BJ (cell line): ENCODE measurements at places on chromosomes 4 and X.

GRCh38 chrX:71053217-71053621 lies 14.9 kb downstream of the SNX12 start:
- no peak for DNase-seq

- no peak for DNase-seq
Observed at GRCh38 chr4:81355136-81355535, 116.6 kb downstream of the RASGEF1B start.

DNA sequence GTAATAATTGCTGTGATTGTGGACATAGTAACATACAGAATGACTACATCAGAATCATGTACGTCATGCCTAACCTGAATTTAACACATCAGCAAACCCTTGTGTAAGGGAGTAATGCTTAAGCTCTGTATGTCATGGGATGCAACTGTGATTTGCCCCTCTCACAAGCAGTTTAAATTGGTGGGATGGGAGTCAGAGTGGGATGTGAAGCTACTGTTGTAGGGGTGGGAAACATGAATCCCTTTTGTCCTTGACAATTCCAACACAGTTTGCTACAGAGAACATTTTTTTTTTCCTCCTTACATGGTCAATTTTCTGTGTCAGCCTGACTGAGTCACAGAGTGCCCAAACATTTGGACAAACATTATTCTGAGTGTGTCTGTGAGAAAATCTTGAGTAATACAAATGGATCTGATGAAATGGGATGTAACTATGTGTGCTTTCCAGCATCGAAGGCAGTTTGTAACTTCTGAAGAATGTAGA lies 392.8 kb downstream of the GPM6A start:
- DNase-seq, result peak; percentile 92

- no peak for DNase-seq
Observed at GRCh38 chrX:134685668-134686067, 27.4 kb upstream of the PLAC1 start.

GRCh38 chr4:15291122-15291521 lies 136.7 kb upstream of the C1QTNF7 start:
- DNase-seq, result no peak

DNA sequence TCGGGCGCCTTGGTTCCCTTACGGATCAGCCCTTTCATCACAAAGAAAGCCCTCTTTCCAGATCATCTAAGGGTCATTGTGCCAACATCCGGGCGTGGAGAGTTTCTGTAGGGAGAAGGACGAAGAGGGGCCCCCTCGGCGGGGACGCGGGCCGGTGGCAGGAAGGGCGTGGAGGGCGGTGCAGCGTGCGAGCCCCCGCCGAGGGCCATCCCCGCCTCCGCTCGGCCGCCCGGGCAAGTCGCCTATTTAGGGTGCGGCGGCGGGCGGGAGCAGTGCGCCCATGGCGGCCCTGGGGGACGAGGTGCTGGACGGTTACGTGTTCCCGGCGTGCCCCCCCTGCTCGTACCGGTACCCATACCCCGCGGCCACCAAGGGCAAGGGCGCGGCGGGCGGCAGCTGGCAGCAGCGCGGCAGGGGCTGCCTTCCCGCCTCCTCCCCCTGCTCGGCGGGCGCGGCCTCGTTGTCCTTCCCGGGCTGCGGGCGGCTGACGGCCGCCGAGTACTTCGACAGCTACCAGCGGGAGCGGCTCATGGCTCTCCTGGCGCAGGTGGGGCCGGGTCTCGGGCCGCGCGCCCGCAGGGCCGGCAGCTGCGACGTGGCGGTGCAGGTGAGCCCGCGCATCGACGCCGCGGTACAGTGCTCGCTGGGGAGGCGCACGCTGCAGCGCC lies at the start of gene ZAR1:
Gene ZAR1, plus strand, starts transcription at position 241 of the 668 bp plus-strand sequence. Its CDS starts 40 bp downstream, at position 281.
- DNase-seq, result no peak

DNA sequence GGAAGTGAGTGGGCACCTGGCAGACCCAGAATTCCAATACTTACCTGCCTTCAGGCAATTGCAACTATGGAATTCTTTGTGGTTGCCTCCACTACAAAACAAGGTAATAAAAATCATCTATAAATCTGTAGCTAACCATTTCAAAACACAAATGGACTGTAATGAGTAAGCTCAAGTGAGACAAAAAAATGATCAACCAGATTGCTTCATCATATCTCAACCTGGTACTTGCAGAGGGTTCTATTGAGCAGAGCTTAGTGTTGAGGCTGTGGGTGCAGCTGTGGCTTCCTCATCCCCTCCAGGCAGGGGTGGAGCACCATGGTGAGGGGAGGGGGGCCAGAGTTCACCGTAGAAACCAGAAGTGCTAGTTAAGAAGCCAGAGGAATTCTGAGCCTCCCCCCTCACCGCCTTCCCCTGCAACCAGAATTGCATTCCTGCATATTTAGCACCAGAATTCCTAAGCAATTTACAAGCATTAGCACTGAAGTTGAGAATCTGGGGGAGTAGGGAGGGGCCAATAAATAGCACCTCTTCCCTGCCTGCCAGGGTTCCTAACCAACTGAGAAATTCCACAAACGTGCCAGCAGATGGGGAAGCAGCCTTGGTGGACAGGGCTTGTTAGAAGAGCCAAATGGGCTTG lies 11.5 kb downstream of the CTAG1A start:
- DNase-seq, result peak; percentile 61

- DNase-seq, result no peak
Observed at GRCh38 chr4:156638334-156638733, 333.3 kb downstream of the PDGFC start.

GRCh38 chr4:93654211-93654610 lies 174.3 kb upstream of the ATOH1 start:
- no peak for DNase-seq

GRCh38 chr4:28557755-28558154 lies 1697.1 kb downstream of the STIM2 start:
- DNase-seq, result no peak

GRCh38 chr4:88998001-88998400 lies 59.0 kb downstream of the FAM13A start:
- DNase-seq, result no peak

DNA sequence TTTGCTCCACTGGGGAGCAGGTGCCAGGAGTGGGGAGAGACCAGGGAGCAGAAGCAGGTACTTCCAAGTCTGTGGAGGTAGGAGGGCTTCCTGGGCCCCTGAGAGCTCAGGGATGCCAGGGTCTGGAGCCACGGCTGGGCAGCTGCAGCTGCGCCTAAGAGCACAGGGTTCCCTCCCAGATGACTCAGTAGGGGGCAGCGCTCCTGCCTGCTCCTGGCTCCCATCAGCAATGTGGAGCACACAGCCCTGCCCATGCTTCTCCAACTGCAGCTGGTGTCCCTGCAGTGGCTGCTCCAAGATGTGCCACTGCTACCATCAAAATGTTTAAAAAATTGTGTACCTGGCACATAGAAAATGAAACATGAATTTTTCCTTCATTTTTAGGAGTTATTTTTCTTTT lies 1028.2 kb downstream of the PCDH7 start:
- DNase-seq, result no peak

DNA sequence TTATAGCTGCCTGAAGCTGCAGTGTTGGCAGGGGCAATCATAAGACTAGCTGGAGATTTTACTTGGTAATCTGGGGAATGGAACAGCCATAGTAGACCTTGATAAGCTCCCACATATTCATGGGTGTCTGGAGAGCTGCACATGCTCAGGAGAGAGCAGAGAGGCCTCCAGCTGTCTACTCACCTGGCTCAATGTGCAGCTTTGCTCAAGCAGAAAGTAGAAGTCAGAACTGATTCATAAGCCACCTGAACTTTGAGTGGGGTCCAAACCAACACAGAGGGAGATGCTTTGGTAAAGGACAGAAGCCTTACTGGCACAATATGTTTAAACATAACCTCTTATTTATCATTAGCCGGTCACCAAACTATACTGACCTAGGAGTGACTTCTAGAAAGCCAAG lies 54.4 kb downstream of the KDM6A start:
- no peak for DNase-seq

GRCh38 chr4:156832886-156833285 lies 138.7 kb downstream of the PDGFC start:
- DNase-seq, result no peak

DNA sequence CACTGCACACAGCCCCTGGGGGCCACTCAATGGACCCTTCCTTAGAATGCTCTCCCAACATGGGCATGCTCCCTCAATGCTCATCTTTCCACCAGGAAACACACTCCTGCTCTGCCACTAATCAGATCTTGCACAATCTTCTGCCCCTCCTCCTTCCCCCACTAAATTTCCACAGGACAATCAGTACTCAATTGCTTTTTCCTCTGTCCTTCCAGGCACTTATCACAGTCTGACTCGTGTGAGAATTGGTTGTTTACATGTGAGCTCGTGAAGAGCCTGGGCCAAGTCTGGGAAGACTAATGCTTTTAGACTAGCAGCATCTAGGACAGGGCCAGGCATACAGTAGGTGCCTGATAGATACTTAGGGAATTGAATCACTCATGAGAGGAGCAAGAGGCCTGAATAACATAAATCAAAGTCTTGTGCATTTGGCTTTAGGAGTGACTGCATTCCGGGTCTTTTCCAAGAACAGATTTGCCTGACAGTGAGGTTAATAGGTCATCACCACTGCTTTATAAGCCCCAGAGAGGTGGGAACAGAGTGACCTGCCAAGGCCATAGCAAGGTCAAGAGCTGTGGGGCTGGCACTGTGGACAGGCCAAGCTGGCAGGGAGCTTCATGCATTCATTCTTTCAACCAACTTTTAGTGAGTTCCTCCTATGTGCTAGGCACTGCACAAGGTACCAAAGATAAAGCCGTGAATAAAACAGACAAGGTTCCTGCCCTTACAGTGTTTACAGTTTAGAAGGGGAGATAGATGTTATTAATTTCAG lies 55.0 kb downstream of the PRPS1 start:
- no peak for DNase-seq

- no peak for DNase-seq
Observed at GRCh38 chr4:71095545-71095944, 102.1 kb downstream of the DCK start.

- no peak for DNase-seq
Observed at GRCh38 chr4:25310803-25311166, 1.8 kb upstream of the ZCCHC4 start.

- DNase-seq, result no peak
Observed at GRCh38 chrX:48714573-48714972, 18.0 kb downstream of the SUV39H1 start.

- no peak for DNase-seq
Observed at GRCh38 chr4:110515676-110516075, 39.7 kb downstream of the ENPEP start.

DNA sequence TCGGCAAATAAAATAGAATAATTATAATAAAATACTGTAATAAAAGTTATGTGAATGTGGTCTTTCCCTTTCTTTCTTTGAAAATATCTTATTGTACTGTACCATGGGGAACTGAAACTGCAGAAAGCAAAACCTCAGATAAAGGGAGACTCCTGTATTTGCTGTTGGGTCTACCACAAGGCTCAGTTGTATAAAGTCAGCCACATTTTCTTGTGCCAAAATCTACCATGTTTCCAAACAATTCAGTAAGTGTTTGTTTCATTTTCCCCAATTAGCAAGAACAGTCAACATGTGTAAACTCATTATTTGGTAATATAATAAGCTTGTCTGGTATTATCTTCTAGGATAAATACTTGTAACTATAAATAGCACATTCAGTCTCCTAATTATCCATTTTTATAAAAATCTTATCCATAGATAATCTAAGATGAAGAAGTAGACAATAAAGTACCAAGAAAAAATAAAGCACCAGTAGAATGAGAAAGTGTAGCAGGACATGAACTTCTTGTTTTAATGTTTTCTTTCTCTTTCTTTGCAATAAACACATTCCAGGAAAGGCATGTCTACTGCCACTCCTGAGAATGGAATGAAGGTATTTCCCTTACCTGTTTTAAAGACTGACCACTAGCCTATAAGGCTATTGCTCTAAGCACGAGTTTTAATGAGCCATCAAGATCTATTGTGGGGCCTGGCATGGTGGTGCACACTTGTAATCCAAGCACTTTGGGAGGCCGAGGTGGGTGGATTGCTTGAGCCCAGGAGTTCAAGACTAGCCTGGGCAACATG lies 15.0 kb upstream of the OTUD4 start:
- DNase-seq, result no peak

GRCh38 chr4:129622566-129622965 lies 526.6 kb downstream of the C4orf33 start:
- DNase-seq, result no peak

DNA sequence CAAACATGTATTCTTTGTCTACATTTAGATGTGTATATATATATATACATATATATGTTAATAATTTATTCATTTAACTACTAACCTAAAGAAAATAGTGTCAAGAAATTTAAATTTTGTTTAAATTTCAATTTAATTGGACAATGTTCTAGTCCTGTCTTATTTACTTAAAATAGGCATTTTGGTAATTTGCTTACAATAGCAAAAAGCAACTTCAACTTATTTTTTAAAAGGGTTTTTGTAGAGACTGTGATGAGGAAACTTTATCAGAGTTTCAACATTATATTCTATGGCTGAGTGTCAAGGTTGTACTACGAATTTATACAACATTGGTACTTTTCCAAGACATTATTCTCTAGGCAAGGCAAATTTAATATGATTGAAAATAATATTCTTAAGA lies 212.0 kb upstream of the ARSJ start:
- no peak for DNase-seq

- DNase-seq, result no peak
Observed at GRCh38 chr4:84492737-84493091, 6.4 kb downstream of the NKX6-1 start.

DNA sequence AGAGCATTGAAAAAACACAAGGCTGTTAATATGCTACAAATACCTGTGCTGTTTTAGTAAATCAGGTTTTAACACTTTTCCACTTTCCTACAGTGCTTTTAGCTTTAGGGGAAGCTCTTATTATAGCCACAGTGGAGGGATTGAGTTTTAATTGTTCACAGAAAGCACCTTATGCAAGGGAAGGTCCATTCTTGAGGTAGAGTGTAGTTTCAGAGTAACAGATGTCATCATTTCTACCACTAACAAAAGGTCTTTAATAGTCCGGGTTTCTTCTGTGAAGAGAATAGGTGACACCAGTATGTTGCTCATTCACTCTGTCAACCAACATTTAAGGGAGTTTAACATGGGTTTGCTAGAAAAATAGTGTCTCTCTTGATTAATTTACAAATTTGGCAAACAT lies 104.4 kb downstream of the STIM2 start:
- DNase-seq, result no peak

- DNase-seq, result no peak
Observed at GRCh38 chrX:69285401-69285877, 120.2 kb upstream of the PJA1 start.

- no peak for DNase-seq
Observed at GRCh38 chr4:181870326-181870725, 372.9 kb upstream of the TENM3 start.

DNA sequence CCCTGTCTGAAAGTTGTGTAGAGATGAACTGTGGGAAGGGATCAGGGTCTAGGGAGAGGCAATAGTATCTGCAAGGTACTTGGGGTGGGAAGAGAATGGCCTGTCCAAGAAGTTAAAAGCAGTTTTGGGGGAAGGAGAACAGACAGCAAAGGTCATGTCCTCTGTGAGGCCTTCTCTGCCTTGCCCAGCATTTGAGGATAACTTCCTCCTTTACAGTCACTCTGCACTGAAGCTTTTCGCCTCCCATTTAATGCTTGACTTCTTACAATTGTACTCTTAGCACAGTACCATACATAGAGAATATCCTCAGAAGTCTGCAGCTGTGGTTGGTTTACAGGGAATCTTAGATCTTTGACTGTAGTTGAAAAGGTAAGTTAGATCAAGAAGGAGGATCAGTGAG lies 121.8 kb upstream of the AP1S2 start:
- no peak for DNase-seq
